ENCODE measurements at places on chromosomes 1 and 21.

- no peaks in the 10 kb centered on the region for H3K27me3 ChIP-seq
- no peak for DNase-seq
- H3K27ac ChIP-seq: no peak overlapping the region
- H3K4me1 ChIP-seq: no peaks in the 10 kb centered on the region
- H3K4me3 ChIP-seq: no peak overlapping the region
These were observed 72.7 kb downstream of the FBXO2 start for GRCh38 chr1:11581445-11581991.

DNA sequence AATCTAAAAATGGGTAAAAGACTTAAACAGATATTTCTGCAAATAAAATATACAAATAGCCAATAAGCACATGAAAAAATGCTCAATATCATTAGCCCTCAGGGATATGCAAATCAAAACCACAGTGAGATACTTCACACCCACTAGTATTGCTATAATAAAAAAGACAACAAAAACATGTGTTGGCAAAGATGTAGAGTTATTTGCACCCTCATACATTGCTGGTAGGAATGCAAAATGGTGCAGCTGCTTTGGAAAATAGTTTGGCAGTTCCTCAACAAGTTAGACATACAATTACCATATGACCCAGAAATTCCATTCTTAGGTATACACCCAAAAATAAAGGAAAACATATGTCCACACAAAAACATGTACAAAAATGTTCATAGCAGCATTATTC, 30.2 kb downstream of the ZZZ3 start:
- H3K27me3 ChIP-seq: no peaks in the 10 kb centered on the region
- no peak overlapping the region for H3K4me3 ChIP-seq
- DNase-seq: no peak
- no peak overlapping the region for H3K27ac ChIP-seq
- H3K36me3 ChIP-seq: peaks cover 15% of the 10 kb centered on the region
- peaks cover 17% of the 10 kb centered on the region for H3K4me1 ChIP-seq

DNA sequence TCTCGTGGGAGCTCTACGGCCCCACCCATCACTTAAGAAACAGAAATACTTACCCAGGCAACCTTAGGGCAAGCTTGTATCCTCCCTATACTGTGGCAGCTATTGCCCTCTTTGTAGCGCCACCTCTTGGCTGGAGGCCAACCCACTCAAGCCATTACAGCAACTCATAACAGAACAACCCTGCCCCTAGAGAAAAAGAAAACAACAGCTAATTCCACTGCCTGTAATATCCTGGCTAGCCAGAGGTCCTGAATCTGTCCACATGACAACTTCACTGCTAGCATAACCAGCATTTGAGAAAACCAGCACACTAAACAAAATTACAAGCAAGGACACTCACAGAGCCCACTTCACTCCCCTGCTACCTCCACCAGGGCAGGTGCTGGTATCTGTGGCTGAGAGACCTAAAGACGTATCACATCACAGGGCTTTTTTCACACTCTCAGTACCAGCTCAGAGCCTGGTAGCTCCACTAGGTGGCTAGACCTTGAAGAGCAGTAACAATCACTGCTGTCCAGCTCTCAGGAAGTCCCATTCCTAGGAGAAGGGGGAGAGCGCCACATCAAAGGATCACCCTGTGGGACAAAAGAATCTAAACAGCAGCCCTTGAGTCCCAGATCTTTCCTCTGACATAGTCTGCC, 14.5 kb upstream of the MX1 start:
- H3K36me3 ChIP-seq: no peaks in the 10 kb centered on the region
- H3K4me3 ChIP-seq: no peak overlapping the region
- H3K27me3 ChIP-seq: no peaks in the 10 kb centered on the region
- peak overlapping the region; percentile 74 for H3K27ac ChIP-seq
- no peak for DNase-seq
- peaks cover 41% of the 10 kb centered on the region for H3K4me1 ChIP-seq

GRCh38 chr1:28115267-28115666, 26.9 kb upstream of the EYA3 start:
- no peak overlapping the region for H3K4me3 ChIP-seq
- no peak for DNase-seq
- H3K27me3 ChIP-seq: no peaks in the 10 kb centered on the region
- no peaks in the 10 kb centered on the region for H3K4me1 ChIP-seq
- no peak overlapping the region for H3K27ac ChIP-seq
- no peaks in the 10 kb centered on the region for H3K36me3 ChIP-seq

DNA sequence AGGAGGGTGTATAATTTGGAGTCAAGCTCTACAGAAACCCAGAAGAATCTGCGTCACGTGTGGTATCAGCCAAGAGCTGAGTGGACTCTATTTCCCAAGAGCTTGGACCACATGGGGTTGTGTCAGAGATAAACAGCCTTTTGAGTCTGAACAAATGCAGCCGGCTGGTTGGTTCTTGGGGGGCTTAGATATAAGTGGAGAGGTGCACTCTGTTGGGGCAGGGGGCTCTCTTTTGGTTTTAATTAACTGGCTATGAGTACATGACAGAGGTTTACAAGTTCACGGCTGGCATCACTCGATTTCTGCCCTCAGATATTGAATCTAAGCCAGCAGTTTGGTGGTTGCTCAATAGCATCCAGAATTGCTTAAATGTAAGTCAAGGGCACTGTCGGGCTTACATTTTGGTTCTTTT, 501 bp upstream of the MRAP start:
- H3K4me3 ChIP-seq: no peak overlapping the region
- H3K36me3 ChIP-seq: no peaks in the 10 kb centered on the region
- no peak for DNase-seq
- peak overlapping the region; percentile 39 for H3K27ac ChIP-seq
- H3K27me3 ChIP-seq: no peaks in the 10 kb centered on the region

DNA sequence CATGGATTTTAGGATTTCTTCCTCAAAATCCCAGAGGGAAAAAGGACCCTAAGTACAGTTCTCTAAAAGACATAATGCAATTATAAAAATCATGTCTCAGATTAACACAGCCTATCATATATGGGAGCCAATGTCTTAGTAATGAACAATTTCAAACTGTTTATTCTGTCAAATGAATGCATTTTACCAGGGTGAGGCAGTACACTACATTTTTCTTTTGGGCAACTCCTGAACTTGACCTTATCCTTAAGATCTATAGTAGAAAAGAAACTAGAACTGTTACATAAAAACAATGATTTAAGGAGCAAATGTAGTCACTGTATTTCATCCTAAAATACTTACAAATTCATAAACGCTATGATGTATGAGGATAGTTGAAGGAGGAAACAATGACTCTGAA, 226.3 kb upstream of the B3GALT2 start:
- no peak overlapping the region for H3K4me3 ChIP-seq
- no peak for DNase-seq
- no peaks in the 10 kb centered on the region for H3K36me3 ChIP-seq
- no peak overlapping the region for H3K27ac ChIP-seq

GRCh38 chr1:19311931-19312781, at the start of the genes AKR7A2 and SLC66A1:
TSS of gene AKR7A2 (minus strand) at chr1:19312144. CDS start at chr1:19312124, 20 bp downstream.
TSS of gene SLC66A1 (plus strand) at chr1:19312326. CDS start at chr1:19317678, 5,352 bp downstream.
- H3K36me3 ChIP-seq: peaks cover 8% of the 10 kb centered on the region
- H3K27ac ChIP-seq: peak within 1 kb of the TSS; percentile 91
- no peaks in the 10 kb centered on the region for H3K27me3 ChIP-seq
- H3K4me1 ChIP-seq: peaks cover 17% of the 10 kb centered on the region
- peak; percentile 28 for DNase-seq

- H3K27ac ChIP-seq: peak overlapping the region; percentile 6
- no peak overlapping the region for H3K4me3 ChIP-seq
- no peaks in the 10 kb centered on the region for H3K27me3 ChIP-seq
- no peaks in the 10 kb centered on the region for H3K36me3 ChIP-seq
- no peak for DNase-seq
These were observed 3.8 kb downstream of the TRAF5 start for GRCh38 chr1:211330282-211330936.

DNA sequence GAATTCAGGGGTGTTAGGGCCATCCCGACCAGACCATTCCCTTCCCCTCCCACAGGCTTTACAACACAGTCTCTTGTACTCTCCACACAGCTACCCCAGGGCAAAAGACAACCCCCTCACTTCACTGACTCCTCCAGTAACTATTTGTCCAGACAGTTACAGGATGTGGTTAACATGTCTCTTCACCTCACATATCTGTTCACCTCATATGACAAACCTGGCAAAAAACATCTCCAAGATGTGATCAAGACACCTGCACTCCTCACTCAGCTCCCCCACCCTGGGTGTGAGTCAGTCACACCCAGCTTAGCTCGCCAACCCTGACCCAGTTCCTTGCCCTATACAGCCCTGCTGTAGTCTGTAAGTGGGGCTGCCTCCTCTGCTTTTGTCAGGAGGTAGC, 490.5 kb upstream of the CHRM3 start:
- H3K27ac ChIP-seq: no peak overlapping the region
- H3K27me3 ChIP-seq: no peaks in the 10 kb centered on the region
- H3K36me3 ChIP-seq: no peaks in the 10 kb centered on the region
- no peak for DNase-seq
- no peaks in the 10 kb centered on the region for H3K4me1 ChIP-seq

DNA sequence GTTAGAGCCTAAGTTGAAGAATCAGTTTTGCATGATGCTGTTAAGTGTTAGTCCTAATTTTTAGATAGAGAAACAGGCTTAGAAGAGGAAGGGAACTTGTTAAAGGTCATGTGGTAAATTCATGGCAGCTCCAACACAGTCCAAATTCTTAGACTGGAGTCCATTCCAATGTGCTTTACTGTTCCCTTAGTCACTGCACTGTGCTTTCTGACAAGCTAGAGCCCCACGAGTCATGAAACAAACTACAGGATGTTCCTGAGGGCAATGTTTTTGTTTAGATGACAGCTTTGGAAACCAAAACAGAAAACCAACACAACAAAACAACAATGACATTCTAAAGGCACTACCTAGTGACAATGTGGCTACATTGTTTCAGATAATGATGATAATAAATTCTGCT, 23.1 kb upstream of the RGS4 start:
- H3K27ac ChIP-seq: no peak overlapping the region
- DNase-seq: no peak
- no peaks in the 10 kb centered on the region for H3K36me3 ChIP-seq
- H3K4me1 ChIP-seq: no peaks in the 10 kb centered on the region
- no peaks in the 10 kb centered on the region for H3K27me3 ChIP-seq

DNA sequence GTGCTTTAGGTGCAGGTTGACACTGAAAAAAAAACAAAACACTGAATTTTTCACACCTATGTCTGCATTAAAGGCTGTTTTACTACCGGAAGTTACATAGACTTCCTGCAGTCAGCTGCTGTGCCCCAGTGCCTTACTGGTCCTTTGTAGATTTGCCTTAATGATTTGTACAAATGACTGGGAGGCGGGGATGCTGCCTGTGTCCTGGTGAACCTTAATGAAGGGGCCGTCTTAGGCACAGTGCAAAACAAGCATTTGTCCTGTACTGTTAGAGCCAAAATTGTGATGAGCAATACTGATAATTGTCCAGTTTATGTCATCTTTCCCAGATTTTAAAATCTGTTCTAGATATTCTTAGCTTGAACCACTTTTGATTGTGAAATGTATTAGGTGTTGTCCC, 90.9 kb upstream of the PGD start:
- no peak overlapping the region for H3K4me3 ChIP-seq
- H3K27ac ChIP-seq: no peak overlapping the region
- peaks cover 58% of the 10 kb centered on the region for H3K36me3 ChIP-seq

- H3K4me3 ChIP-seq: no peak overlapping the region
- no peak for DNase-seq
- no peaks in the 10 kb centered on the region for H3K27me3 ChIP-seq
These were observed 21.1 kb downstream of the SLC25A24 start for GRCh38 chr1:108179018-108179417.

GRCh38 chr1:224182057-224182865, 779 bp upstream of the DEGS1 start:
- no peaks in the 10 kb centered on the region for H3K36me3 ChIP-seq
- DNase-seq: no peak
- peak overlapping the region; percentile 99 for H3K27ac ChIP-seq
- H3K4me3 ChIP-seq: peak overlapping the region; percentile 94
- H3K27me3 ChIP-seq: no peaks in the 10 kb centered on the region

DNA sequence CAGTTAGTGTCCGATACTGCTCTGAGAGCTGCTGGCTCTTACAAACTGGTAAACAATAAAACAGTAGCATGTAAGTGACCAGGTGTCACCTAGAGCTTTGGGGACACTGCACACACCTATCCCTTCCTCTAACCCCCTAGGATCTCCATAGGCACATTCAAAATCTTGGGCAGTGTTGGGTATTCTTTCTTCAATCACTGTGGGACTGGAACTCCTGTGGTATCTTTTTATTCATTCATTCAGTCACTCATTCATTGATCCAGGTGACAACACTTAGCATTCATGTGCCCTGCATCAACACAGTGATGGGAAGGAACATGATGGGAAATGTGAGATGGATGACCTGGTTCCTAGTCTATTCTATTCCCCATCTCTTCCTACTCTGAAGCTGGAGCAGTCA, 73.9 kb downstream of the HHAT start:
- no peaks in the 10 kb centered on the region for H3K27me3 ChIP-seq
- H3K4me1 ChIP-seq: peaks cover 4% of the 10 kb centered on the region
- no peak for DNase-seq
- H3K36me3 ChIP-seq: no peaks in the 10 kb centered on the region

- H3K27ac ChIP-seq: no peak overlapping the region
- no peaks in the 10 kb centered on the region for H3K27me3 ChIP-seq
- peaks cover 45% of the 10 kb centered on the region for H3K4me1 ChIP-seq
- H3K4me3 ChIP-seq: no peak overlapping the region
- H3K36me3 ChIP-seq: no peaks in the 10 kb centered on the region
- no peak for DNase-seq
These were observed 12.7 kb upstream of the EIF4G3 start for GRCh38 chr1:21189421-21189820.

GRCh38 chr1:205505076-205505729, 734 bp downstream of the CDK18 start:
- H3K36me3 ChIP-seq: no peaks in the 10 kb centered on the region
- no peaks in the 10 kb centered on the region for H3K27me3 ChIP-seq
- peak overlapping the region; percentile 72 for H3K4me3 ChIP-seq
- H3K27ac ChIP-seq: peak overlapping the region; percentile 78
- peaks cover 19% of the 10 kb centered on the region for H3K4me1 ChIP-seq
- no peak for DNase-seq

DNA sequence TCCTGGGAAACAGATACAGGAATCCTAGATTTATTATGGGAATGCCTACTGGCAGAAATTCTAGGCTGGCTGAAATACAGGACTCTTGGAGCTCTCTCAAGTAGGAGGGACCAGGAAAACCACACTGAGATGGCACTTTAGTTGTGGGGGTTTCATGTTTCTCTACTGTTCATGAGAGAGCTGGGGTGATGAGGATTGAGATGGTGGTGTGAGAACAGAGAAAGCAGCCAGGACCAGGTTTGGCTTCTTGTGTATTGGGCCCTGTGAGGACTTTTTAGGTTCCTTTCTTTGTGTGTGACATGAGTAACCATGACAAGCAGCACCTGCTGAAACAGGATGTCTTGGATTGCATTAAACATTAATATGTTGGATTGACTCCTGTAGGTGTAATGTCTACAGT, 4.9 kb downstream of the ARID1A start:
- H3K4me1 ChIP-seq: peaks cover 55% of the 10 kb centered on the region
- no peaks in the 10 kb centered on the region for H3K36me3 ChIP-seq
- H3K27ac ChIP-seq: peak overlapping the region; percentile 83
- no peak overlapping the region for H3K4me3 ChIP-seq
